Neural progenitor cell (in vitro differentiated cells): ENCODE measurements at places on chromosomes 2 and 18. TPM values are rescaled to one million over a fixed set of nuclear protein-coding genes. Genes with fewer than 3 reads are reported as not detected.

DNA sequence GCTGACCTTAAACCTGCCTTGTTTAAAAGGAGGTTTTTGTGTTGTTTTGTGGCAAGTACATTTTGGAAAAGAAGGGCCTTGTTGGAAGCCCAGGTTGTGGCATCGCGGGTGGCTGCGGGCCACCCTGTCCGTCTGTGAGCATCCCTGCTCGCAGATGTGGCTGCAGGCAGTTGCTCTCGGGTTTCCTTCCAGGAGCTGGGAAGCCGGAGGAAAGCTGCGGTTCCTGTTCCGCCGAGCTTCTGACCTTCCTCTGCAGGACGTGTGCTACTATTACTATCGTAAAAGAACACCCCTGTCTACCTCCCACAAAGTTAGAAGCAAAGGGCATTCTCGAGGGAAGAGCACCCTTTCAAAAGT is 766 bp downstream of the MFF start:
- peak; percentile 67 for DNase-seq

GRCh38 chr2:85709401-85709811 is 15.2 kb downstream of the GNLY start:
- DNase-seq, result no peak

- no peak for DNase-seq
Observed at GRCh38 chr2:237161189-237161588, 75.5 kb downstream of the COPS8 start.

DNA sequence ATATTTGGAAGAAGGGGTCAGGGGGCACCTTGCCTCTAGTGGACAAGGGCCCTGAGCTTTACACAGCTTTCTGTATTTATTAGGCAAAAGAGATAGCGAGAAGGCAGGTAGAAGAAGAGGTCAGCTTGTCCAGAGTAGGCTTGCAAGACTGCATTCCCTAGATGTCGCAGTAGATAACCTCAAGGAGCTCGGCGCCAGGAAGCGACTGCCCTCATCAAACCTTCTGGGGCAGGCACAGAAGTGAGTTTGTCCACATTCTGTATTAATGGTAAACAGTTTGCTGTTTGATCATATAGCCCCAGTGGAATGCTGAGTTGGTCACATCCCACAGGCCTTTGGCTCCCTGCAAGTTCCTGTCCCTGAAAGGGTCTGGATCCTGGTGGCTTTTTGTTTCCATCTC is 7.0 kb downstream of the CHCHD5 start:
- no peak for DNase-seq

GRCh38 chr2:235618039-235618438 is 124.2 kb downstream of the AGAP1 start:
- no peak for DNase-seq

GRCh38 chr2:225558399-225559071 is 159.0 kb downstream of the NYAP2 start:
- no peak for DNase-seq

- no peak for DNase-seq
Observed at GRCh38 chr2:20612925-20613916, 37.7 kb downstream of the HS1BP3 start.

DNA sequence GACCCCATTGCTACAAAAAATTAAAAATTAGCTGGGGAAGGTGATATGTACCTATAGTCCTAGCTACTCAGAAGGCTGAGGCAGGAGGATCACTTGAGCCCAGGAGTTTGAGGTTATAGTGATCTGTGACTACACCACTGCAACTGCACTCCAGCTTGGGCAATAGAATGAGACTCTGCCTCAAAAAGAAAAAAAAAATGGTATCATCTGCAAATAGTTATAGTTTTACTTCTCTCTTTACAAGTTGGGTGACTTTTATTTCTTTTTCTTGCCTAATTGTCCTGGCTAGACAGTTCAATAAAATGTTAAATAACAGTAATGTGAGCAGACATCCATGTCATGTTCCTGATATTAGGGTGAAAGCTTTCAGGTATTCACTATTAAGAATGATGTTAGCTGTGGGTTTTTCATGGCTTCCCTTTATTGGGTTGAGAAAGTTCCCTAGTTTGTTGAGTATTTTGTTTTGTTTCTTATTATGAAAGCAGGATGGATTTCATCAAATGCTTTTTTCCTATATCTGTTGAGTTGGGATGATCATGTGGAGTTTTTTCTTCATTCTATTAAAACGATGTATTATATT is 24.9 kb upstream of the ACOXL start:
- DNase-seq, result no peak

GRCh38 chr2:86646865-86647264 is 23.2 kb upstream of the RNF103 start:
- no peak for DNase-seq

- DNase-seq, result no peak
Observed at GRCh38 chr2:65997961-65998360, 437.0 kb upstream of the MEIS1 start.

- DNase-seq, result no peak
Observed at GRCh38 chr2:219567791-219568361, 3.5 kb downstream of the OBSL1 start.

GRCh38 chr2:144048631-144049060 is 471.3 kb downstream of the ZEB2 start:
- no peak for DNase-seq

DNA sequence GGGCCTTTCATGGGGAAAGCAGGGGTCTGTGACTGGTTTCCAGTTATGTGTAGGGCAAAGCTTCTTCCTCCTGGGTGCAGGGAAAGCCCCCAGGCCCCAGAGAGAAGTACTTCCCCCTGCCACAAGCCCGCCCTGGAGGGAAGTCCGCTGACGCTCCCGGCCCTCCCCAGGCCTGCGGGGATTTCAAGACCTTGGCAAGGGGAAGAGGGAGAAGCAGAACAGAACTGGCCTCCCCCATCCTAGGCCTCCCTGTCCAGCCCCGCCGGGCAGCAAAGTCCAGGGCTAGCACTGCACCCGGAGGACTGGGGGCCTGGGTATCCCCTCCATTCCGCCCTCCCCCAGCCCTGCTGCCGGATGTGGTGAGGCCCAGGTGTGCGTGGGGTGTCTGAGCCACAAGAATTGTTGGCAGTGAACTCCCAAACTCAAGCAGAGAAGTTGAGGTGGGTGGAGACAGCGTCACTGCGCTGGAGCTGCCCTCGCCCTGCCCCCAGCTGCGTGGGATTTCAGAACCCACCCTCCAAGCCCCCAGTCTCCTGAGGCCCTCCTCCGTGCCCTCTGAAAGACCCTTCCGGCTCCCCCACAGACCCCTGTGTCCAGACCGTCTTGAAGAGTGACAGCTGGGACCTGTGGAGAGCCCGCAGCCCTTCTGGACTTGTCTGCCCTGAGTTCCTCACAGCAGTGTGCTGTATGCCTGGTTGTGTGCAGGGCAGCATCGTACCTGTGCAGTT is 1.1 kb upstream of the DUSP2 start:
- no peak for DNase-seq

DNA sequence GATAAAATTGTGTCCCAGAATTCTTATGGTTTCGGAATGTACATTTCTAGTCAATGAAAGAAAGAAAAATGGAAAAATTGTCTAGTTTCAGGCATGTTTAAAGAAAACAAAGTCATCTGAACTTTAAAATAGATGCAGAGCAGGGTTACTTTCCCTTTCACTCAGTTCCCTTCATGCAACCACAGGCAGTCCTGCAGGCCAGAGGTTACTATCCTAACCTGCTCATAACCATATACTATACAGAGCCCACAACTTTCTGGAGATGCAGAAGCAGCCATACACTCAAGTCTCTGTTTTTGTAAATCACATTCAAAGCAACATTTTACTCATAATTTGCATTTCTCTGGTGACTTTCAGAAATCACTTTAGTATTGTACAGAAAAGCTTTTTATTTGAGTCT is 690.3 kb downstream of the MBD2 start:
- DNase-seq, result no peak

GRCh38 chr2:150168595-150169236 is 318.8 kb downstream of the RND3 start:
- DNase-seq, result no peak

DNA sequence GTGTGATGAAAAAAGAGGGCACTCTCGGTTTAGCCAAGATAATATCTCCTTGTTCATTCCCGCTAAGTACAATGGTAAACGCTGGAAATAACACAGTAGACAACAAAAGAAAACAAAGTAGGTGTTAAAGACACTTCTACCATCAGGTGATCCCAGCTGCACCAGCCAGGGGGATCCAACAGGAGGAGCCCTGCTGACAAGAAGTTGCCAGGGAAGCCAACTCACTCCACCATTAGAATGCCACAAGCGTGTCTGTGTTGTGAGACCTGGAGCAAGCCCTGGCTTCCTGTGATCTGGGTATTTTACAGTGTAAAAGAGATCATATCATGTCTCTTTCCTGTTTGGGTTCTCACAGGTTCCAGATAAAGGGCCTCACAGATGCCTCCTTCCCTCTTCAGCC is 117.0 kb downstream of the GRB14 start:
- DNase-seq, result peak; percentile 41

DNA sequence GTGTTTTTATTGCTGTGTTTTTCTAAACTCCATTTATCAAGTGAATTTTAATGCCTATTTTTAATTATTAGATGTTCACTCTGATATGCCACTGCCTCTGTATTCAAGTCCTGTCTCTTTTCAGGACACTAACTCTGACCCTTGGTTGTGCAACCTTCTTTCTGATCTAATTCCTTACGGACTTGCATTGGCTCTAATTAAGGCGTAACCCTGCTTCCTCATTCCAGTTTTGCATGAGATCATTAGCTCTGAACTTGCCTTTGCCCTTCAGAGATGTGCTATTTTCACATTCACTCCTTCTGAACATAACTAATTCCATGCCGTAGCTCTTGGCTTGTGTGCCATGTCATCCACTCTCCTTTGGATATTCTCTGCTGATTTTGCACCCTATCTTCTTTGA is 162.5 kb upstream of the TMEFF2 start:
- DNase-seq, result no peak

- peak; percentile 53 for DNase-seq
Observed at GRCh38 chr2:238097988-238098871, 1.9 kb upstream of the ESPNL start.

- no peak for DNase-seq
Observed at GRCh38 chr18:5380586-5380985, 85.1 kb upstream of the ZBTB14 start.

DNA sequence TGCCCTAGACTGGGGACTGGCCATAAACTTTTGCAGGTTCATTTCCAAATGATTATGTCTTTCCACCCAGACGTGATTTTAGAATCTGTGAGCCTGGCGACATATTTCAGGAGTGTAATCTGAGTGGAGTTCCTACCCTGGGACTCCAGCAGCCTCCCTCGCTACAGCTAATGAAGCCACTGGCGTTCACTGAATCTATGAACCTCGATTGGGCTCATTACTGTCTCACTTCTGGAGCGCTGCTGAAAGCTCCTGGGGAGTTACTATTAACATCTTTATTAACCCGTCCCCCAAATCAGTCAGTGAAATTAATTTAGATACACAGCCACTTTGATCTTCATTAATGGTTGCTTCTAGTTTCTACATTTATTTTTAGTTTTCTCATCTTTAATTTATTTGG is 56.5 kb downstream of the CDK15 start:
- DNase-seq, result no peak

GRCh38 chr18:56130481-56130880 is 507.9 kb downstream of the TXNL1 start:
- DNase-seq, result no peak

DNA sequence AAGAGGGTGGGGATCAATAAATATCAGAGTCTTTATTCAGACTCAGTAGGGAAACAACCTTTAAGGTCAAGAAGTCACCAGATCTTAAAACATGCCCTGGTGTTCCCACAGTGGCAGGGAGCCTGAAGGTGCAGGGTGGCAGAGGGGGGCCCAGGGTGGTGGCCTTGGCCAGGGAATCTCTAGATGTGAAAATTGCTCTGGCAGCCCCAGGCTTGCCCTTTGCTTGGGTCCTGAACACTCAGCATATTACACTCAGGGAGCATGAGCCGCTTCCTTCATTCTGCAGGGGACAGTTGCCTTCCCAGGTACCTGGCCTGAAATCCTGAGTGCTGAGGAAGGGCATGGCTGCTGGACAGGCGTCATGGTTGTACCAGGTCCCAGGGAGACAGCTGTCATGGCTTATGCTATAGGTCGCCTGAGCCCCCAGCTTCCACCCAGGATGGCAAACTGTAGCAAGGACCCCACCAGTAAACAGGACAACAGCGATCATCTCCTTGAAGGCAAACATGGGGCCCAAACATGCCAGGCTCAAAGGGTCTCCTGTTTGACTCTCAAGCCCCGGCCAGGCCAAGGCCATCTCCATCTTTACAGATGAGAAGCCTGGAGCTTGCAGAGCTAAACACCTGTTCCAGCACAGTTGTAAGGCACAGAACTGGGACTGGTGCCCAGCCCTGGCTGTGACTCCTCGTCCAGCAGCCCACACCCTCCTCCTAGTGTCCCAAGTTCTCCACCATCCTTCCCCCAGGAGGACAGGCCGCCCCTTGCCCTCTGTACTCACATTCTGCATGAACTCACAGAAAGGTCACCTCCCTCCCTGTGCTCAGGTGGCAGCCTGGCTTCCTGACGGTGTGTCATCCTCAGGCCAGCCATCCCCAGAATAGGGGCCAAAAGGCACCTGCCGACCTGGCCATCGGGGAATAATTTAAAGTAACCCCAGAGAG is 14.6 kb downstream of the ABCG8 start:
- DNase-seq, result no peak

DNA sequence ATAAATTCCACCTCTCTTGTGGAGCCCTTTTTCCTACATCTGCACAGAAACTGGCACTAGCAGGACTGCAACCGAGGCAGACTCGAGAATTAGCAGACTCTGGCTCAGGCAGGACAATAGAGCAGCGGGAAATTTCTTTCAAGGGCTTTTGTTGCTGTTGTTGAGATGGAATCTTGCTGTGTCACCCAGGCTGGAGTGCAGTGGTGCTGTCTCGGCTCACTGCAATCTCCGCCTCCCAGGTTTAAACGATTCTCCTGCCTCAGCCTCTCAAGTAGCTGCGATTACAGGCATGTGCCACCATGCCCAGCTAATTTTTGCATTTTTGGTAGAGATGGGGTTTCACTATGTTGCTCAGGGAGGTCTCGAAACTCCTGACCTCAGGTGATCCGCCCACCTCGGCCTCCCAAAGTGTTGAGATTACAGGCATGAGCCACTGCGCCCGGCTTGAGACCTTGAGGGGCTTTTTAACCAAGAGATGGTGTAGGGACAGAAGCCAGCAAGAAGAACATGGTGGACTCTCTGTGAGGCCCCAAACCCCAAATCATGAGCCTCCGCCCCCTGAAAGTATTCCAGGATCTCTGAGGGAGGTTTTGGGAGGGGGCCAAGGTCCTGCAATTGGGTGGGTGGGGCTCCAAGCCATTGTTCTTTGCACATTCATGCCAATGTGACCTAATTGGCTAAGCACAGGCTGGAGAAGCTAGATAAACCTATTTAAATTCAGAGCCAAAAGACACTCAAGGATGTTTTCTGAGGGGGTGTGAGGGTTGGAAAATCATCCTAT is 68.4 kb upstream of the MSH2 start:
- peak; percentile 73 for DNase-seq

- DNase-seq, result no peak
Observed at GRCh38 chr18:77058290-77058835, 74.2 kb downstream of the MBP start.

GRCh38 chr2:234427081-234428061 is 69.5 kb downstream of the ARL4C start:
- peak; percentile 78 for DNase-seq

GRCh38 chr2:205696331-205696926 is 14.1 kb downstream of the NRP2 start:
- peak; percentile 57 for DNase-seq

EML6 gene
- total RNA-seq, result 0.39 and 1.6 TPM in 2 replicates

TGFA gene
- 0.37 TPM in 1 of 2 replicates, not detected in the other for total RNA-seq

SNTG2 gene
- 1.1 and 5.5 TPM in 2 replicates for total RNA-seq

CYB5A gene
- total RNA-seq, result 28.2 and 33.7 TPM in 2 replicates

VIL1 gene
- 0.22 TPM in 1 of 2 replicates, not detected in the other for total RNA-seq

LIPG gene
- total RNA-seq, result 3.7 and 13.2 TPM in 2 replicates

UGT1A10 gene
- total RNA-seq, result not detected in 2 replicates

EHBP1 gene
- 51.5 and 65.8 TPM in 2 replicates for total RNA-seq

RPRM gene
- total RNA-seq, result 0.51 and 1.3 TPM in 2 replicates

GATA6 gene
- 0.26 and 0.28 TPM in 2 replicates for total RNA-seq

RESP18 gene
- total RNA-seq, result not detected in 2 replicates
